ENCODE measurements at places on chromosomes 2 and 18.

DNA sequence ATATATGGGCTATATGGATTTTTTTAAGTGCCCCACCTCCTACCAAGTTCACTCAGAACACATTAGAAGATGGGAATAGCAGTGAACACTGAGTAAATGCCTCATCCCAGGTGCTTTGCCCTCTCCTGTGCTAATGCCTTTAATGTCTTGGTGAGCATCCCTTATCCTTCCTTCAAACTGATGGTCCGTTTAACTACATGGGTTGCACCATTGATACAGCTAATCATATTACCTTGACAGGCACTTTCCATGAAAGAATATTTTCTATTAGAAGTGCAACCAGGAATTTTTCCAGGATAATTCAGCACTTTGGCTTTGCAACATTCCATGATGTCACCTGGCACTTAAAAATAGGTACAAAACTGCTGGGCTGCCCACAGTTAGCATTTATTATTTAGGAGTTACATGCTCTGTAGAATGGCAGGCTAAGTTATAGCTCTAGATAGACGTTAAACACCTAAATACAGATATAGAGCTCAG, 74.0 kb downstream of the WDPCP start:
- DNase-seq: no peak

DNA sequence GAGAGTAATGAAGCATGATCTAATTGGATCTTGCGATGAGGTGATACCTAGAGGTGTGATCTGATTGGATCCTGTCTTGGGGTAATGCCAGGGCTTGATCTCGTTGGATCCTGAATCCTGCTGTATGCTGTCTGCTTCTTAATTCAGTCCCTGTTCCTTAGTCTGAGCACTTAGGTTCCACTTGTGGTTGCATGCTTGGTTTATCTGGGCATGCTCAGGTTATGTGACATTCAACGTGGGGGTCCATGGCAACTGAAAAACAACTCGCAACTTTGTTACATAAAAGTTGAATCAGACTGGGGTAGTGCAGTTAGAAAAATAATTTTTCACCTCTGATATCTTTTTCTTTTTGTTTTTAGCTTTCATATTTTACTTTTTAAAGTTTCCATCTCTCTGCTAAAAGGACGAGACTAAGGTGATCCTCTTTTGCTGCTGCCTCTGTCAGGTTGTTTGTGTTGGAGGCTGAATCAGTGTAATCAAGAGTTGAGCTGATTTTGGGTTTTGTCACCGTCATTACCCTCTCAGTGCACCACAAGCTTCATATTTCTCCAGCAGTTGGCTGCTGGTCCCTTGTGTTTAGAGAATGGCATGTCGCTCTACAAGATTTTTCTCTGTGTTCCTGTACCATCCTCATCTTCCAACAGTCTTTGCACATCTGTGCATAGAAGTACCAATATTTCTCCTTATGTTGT, 67.9 kb downstream of the NCOA1 start:
- no peak for DNase-seq

GRCh38 chr2:161650116-161651015, 26.1 kb downstream of the SLC4A10 start:
- DNase-seq: no peak

- no peak for DNase-seq
Observed at GRCh38 chr2:201558232-201558631, 85.1 kb downstream of the TMEM237 start.

DNA sequence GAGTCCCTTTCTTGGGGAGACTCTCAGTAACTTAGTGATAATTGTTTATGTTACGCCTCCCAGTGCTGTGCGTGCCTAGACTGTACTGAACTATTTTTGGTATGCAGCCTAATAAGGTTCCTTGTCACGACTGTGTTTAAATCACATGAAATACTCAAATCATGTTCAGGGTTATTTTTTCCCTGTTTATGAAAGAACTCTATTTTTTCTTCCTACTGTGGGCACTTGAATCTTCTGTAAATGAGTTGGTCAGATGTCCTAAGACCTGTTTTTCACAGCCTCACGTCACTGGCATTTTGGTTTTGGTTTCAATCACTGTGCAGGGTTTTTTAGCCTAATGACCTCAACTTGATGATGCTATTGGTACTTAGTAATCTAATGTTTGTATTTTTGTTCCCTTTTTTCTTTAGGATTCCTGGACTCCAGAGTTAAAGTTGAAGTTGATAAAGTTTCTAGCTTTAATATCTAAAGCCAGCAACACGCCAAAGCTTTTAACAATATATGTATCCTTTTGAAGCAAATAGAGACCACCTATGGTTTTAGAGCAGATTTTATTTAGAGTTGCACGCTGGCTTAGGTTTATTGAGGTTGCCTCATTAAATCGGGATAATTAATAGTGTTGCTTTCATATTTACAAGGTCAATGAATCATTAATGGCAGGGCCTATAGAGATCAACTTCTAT, 24.0 kb downstream of the ARMC9 start:
- DNase-seq: no peak

DNA sequence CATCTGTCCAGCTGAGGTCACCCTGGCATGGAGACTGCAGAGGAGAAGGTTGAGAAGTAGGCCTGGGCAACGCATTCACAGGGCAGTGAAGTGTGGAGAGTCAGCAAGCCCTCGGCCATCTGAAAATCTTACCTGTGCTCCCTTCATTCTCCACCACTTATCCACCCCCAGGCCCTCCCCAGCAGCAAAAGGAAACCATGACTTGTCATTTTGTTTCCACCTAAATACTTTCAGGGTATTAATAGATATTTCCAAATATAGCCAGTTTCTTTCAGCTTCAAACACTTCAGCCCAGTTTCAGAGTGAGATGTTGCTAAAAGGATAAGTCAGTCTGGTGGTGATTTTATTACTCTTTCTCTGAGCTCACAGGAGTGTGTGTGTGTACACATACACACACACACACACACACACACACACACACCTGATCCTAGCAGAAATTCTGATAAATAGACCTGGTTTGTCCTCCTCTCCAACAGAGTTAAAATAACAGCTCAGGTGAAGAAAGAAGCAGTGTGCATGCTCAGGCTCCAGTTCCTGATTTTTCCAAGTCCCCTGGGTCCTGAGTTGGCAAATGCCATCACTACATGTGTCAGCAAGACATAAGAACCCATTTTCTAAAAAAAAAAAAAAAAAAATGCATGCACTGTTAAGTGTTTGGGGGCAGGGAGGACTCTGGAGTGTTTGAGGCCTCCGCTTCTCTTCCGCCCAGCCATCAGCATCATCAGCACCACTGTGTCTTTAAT, 82.8 kb downstream of the LOXHD1 start:
- no peak for DNase-seq

- no peak for DNase-seq
Observed at GRCh38 chr2:119469661-119470297, 38.1 kb downstream of the TMEM37 start.

- no peak for DNase-seq
Observed at GRCh38 chr18:58505181-58505580, 123.7 kb downstream of the ALPK2 start.

GRCh38 chr2:26395394-26395793, 6.3 kb upstream of the DRC1 start:
- no peak for DNase-seq

DNA sequence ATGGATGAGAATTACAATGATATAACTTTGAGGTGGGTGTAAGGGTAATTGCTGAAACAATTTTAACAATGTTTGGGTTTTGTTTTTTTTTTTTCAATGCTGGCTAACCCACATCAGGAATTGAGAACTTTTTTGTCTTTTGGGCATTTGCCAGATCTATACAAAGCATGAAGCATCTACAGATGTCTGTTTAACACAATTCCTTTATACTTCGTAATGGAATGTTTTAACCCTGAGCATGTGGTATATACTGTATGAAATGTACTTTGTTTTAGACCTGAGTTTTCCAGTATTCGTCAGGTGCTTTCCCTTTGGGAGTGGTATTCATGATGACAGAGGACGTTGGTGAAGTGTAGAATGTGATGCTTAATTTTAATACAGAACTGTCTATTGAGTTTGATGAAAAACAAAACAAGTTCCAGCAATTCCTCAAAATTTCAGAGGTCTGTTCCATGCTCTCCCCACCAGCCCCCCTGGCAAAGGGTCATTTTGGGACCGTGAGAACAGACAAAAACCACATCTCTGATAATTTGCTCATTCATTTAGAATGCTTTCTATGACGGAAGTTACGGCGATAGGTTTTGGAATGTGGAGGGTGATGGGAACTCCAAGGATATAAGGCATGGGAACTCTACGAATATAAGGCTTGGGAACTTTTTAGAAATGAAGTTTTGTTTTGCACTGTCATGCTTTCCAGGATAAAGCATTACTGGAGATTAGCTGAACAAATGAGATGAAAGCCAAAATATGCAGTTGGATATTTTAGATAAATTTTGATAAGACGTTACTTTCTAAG, 14.1 kb downstream of the LIMS1 start:
- DNase-seq: no peak

- no peak for DNase-seq
Observed at GRCh38 chr2:197615016-197615652, 60.3 kb downstream of the RFTN2 start.

DNA sequence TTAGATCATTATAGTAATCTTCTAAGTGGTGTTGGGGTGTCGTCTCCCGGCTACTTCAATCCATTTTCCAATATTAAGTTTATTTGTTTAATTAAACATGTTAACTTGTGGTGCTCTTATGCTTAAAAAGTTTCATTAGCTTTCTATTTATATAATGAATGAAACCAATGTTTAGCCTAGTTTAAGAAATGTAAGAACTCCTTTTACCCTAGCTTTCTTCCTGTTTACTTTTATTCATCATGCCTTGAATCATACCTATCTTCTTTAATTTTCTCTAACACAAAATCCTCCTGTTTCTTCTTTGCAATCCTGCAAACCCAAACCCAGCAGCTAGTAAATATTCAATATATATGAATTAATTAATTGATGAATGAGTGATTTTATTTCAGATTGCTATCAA, 1276.7 kb upstream of the PIK3C3 start:
- no peak for DNase-seq

- no peak for DNase-seq
Observed at GRCh38 chr18:45137087-45137419, 456.4 kb downstream of the SETBP1 start.

GRCh38 chr18:23257686-23258565, 122.6 kb downstream of the CABLES1 start:
- DNase-seq: no peak

- peak; percentile 58 for DNase-seq
Observed at GRCh38 chr2:134411828-134412638, 158.2 kb downstream of the MGAT5 start.

DNA sequence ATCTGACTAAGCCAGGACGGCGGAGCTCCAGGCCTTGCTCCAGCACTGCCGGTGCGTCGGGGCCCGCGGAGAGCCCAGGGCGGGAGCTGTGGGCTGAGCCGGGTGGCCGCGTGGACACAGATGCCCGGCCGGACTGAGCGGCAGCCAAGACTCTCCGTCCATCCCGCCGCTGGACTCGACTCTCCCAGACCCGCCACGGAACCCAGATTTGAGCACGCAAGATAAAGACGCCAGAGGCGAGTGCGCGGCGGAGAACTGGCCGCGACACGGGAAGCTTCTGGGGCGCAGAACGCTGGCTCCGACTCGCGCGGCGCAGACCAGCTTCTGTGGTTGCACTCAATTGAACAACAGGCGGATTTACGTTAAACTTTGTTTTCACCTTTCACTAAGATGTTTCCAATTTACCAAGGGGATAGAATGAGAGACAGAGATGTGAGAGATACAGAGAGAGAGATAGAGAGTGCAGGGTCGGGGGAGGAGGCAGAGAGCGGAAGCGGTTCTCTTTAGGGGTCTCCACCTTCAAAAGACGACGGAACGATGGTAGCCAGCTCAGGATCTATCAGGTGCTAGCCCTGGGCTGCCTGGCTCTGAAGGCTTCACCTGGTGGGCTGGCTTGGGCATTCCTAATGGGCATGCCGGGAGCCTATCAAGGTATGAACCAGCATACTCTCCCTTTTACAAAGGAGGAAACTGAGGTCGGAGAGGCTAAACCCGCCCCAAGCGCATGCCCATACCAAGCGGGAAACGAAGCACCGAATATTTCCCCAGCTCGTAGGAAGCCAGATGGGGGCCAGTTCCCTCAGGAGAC, 10.4 kb upstream of the EN1 start:
- no peak for DNase-seq

GRCh38 chr2:23926290-23926749, 603 bp downstream of the ATAD2B start:
- no peak for DNase-seq

DNA sequence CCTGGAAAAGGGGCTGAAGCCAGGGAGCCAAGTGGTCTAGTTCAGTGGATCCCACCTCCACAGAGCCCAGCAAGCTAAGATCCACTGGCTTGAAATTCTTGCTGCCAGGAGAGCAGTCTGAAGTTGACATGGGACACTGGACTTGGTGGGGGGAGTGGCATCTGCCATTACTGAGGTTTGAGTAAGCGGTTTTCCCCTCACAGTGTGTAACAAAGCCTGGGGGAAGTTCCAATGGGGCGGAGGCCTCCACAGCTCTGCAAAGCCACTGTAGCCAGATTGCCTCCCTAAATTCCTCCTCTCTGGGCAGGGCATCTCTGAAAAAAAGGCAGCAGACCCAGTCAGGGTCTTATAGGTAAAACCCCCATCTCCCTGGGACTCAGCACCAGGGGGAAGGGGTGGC, 144.4 kb downstream of the PTPRM start:
- no peak for DNase-seq

DNA sequence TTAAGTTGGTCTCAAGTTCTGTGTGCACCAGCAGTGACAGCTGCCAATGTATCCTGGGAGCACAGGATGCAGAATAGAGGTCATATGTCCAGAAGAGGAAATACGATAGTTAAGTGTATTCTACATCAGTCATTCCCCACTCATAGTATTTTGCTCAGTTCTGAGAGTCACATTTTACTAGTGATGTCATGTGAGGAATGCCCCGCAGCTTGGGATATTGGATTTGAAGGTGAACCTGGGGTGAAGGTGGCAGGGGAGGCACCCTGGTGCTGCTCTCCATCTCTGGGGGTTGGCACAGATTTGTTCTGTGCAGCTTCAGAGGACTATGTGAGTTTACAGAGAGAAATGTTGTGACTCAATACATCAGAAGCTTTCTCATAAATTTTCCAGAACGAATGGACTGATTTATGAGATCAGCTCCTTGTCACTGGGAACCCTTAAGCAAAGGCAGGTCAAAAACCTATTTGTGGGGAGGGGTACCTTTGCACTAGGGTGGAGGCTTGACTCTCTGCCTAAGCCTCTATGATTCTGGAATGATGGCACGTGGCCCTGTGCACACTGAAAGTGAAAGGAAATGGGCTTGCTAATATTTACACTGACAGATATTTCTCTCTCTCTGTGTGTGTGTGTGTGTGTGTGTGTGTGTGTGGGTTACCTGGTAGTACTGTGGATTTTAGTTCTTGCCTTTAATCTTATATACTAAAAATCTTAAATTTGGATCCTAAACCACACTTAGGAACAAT, 95.9 kb downstream of the NEB start:
- DNase-seq: no peak

DNA sequence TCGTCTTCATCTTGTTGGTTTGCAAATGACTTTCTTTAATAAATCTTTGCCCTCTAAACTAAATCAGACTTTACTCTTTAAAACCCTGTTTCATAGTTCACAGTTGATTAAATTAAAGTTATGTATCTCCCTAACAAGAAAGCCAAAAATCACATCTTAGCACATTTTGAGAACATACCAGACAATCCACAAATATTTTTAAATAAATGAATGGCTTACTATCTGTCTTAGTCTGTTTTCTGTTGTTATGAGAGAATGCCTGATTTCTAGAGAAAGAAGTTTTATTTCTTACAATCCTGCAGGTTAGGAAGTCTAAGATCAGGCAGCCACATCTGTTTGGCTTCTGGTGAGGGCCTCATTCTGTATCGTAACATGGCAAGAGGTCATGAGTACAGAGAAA, 1090.2 kb upstream of the PIK3C3 start:
- no peak for DNase-seq

- no peak for DNase-seq
Observed at GRCh38 chr2:234880551-234881211, 71.1 kb upstream of the SH3BP4 start.
